ENCODE measurements at places on chromosomes 2 and 18. TPM values are rescaled to one million over a fixed set of nuclear protein-coding genes. Genes with fewer than 3 reads are reported as not detected.

SCYGR4 gene
- not detected for total RNA-seq

GCG gene
- not detected for total RNA-seq

PROKR1 gene
- not detected for total RNA-seq

TSN gene
- total RNA-seq: 38.0 TPM

DNER gene
- total RNA-seq: not detected

NYAP2 gene
- 3.9 TPM for total RNA-seq

OTOS gene
- total RNA-seq: not detected

KLHL41 gene
- total RNA-seq: 3,419 TPM

OLA1 gene
- total RNA-seq: 118 TPM

Data from psoas muscle (tissue), 8 donors.